ENCODE measurements at places on chromosomes 1 and 21. TPM values are rescaled to one million over a fixed set of nuclear protein-coding genes. Genes with fewer than 3 reads are reported as not detected.
A peak's percentile ranks its signal among the peaks of the same experiment; 100 is the strongest.

GRCh38 chr1:108089477-108089876 lies 110.7 kb downstream of the SLC25A24 start:
- DNase-seq = no peak

DNA sequence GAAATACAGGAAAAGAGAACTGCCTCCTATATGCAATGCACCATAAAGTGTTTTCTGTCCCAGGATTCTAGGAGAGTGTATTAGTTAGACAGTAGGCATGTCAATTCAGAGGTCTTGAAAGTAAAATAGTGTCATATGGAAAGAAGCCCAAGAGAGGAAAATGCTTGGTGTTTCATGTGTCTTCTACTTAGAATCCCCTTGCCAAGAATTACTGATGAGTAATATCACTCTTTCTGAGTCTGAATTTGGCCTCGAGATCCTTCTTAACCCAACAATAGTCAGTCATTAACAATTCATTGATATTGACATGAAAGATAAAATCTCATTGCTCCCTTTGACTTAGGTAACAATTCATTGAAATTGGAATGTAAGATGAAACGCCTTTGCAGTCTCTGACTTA lies 972.2 kb downstream of the TTLL7 start:
- no peak for DNase-seq

- DNase-seq = peak; percentile 94
Measured at GRCh38 chr1:150613061-150613920, 16.1 kb downstream of the ENSA start.

- peak; percentile 99 for DNase-seq
Measured at GRCh38 chr1:244322791-244323521, 128.8 kb downstream of the ADSS2 start.

GRCh38 chr1:197928849-197929336 lies 11.7 kb downstream of the LHX9 start:
- DNase-seq = no peak

Gene AMY1C
- not detected for total RNA-seq

Gene COL6A2
- 6.1 TPM for total RNA-seq

DNA sequence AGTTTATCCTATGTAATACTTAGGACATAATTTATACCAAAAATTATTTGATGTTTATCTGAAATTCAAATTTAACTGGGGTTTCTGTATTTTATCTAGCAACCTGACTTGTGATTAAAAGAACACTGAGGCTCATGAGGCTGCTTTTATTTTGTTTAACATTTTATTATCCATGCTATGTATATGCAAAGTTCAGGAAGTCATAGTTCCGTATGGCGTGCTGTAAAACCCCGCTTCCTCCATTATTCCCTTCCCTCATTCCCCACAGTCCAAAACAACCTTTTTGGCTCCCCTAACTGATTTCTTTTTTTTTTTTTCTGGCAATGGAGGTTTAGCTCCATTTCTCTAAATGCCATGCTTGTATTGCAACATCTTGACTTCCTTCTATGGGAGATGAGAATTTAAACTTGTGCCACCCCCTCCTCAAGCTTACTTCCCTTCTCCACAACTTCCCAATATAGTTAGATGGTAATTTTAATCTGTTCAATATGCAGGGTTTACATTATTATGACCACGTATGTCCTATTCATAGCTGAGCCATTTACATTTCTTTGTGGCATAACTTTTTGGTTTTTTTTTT lies 138.0 kb upstream of the DNAH14 start:
- DNase-seq = no peak

Gene PODN
- 2.0 TPM for total RNA-seq

- DNase-seq = no peak
Measured at GRCh38 chr1:94817712-94818111, 2.4 kb upstream of the SLC44A3 start.

DNA sequence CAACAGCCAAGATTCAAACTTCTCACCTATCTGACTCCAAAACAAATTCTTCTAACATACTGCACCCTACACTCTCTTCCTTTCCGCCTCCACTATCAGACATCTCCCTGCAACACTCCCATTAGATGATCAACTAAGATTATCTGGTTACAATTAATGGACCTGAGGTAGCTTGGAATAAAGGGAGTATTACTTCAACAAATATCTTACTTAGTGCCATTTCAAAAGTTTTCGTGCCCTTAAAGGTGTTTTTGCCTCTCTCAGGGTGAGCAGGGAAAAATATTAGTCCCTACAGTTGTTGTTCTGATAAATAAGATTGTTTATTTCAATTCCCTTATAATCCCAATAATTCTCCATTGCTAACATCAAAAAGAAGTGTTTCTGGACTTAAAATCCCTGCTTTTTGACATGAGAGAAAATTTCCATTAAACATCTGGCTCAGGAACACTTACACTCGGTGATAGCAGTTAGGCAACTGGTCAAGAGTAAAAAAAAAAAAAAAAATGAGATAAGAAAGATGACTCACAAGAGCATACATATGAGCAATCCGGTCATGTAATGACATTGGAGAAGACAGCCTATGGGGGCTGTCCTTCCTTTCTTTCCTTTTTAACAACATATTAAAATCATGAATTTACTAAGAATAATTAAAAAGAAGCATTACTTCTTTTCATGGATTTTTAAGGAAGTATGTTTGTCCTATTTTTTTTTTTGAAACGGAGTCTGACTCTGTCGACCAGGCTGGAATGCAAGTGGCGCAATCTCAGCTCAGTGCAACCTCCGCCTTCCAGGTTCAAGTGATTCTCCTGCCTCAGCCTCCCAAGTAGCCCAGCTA lies 7.6 kb downstream of the RSBN1 start:
- DNase-seq = peak; percentile 42

DNA sequence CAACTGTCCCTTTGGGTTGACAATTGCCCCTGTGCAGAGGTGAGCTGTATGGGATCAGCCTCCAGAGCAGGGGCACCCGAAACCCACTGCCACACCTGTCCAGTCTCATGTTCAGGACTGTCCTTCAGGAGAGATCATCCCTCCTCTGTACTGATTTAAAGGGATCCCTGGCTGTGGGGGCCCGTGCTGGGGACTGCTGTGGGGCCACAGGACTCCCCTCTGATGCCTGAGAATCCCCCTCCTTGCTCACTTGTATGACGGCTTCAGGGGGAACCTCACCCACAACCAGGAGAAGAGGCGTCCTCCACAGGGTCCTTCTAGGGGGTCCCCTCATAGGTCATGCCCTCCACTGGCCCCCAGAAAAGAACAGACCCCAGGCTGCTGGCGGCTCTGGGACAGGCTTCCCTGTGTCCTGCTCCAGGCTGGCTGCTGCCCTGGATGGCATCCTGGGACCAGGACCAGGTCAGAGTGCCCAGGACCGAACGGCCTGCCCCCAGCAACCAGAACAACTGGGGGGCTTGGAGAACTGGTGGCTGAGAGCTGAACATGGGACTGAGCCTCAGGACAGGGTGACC lies 77.5 kb upstream of the ACTRT2 start:
- no peak for DNase-seq

- no peak for DNase-seq
Measured at GRCh38 chr1:237239248-237239647, 197.3 kb downstream of the RYR2 start.

DNA sequence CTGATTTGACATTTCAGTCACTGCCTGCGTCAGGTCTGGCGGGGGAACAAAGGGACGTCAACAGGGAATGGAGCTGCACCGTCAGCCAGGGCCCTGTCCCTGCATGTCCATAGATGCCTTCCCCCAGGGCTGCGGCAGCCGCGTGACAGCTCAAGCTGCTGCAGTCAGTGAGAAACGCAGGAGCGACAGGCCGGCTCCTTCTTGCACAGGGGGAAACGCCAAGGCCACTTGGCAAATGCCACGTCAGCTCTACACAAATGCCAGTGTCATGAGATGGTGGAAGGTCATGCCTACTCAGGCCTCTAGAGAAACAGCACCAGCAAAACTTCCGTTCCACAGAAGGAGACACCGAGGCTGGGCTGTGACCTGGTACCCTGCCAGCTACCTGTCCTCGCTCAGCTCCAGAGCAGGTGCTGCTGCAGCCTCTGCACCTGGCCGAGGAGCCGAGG lies 37.7 kb downstream of the SYF2 start:
- DNase-seq = no peak

GRCh38 chr21:45457161-45457831 lies 52.3 kb downstream of the COL18A1 start:
- no peak for DNase-seq

DNA sequence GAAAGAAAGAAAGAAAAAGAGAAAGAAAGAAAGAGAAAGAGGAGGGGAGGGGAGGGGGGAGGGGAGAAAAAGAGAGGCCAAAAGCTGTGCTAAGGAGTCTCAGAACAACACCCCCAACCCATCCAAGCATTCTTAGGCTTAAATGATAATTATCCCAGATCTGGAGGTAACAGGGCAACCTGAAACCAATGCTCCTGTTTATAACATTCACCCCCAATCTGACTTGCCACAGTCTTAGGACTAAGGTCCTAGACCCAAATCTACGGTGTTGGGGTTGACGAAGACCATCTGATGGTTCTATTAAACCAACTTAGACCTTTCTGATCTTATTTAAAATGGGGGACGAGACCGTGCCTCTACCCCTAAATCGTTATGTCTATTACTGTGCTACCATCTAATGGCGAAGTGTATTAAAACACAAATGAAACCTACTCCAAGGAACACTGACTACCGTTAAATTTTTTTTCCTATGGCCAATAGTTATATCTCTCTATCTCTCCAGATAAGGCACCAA lies 119.3 kb upstream of the CDC42BPA start:
- DNase-seq = peak; percentile 84

- peak; percentile 89 for DNase-seq
Measured at GRCh38 chr1:66446261-66447001, 87.5 kb upstream of the SGIP1 start.

Gene ICOSLG
- total RNA-seq = 3.4 TPM

Gene SLC2A5
- not detected for total RNA-seq

GRCh38 chr1:228204958-228205357 lies 2.9 kb upstream of the OBSCN start:
- no peak for DNase-seq

- DNase-seq = no peak
Measured at GRCh38 chr1:212458817-212459216, 26.1 kb downstream of the NENF start.

DNA sequence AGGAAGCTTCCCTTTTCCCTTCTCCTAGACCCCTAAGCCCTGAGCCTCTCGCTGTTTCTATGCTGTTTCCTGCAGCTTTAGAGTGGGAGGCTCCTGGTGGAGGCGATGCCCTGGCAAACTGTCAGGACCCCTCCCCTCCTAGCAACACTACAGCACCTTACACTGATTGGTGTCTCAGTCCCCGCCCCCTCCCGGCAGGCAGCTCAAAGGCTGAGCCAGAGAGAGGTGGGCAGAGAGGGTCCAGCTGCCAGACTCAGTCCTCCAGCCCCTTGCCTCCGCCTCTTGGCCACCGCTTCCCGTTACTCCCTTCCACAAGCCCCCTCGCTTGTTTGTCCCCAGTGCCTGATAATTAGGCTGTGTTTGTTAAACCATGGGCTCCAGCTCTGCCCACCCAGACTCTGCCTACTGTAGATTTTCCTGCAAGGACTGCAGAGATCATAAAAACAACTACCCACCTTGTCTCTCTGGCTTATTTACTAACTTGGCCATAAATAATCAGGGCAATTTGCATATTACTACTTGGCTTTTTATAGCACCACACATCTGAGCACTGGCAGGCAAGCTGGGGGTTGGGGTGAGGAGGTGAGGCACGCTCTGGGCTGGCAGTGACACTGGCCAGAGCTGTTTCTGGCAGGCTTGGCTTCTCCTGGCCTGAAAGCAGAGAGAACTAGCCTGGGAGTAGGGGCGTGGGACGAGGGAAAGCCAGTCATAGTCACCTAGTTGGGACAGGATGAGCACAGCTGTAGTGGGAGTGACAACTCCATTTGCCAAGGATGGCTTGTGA lies 107.5 kb downstream of the CSMD2 start:
- no peak for DNase-seq

DNA sequence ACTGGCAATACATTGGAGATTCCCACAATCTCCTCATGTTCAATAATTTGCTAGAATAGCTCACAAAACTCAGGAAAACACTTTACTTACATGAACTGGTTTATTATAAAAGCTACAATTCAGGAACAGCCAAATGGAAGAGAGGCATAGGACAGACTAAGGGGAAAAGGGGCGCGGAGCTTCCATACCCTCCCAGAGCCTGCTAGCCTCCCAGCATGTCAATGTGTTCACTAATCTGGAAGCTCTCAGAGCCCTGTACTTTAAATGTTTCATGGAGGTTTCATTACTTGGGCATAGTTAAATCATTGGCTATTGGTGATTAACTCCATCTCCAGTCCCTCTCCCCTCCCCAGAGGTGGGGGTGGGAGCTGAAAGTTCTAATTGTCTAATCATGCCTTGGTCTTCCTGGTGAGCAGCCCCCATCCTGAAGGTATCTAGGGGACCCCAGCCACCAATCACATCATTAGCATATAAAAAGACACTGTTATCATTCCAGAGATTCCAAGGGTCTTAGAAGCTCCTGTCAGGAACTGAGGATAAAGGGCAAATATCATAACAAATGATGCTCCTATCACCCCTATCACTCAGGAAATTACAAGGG lies 10.9 kb upstream of the DMRTB1 start:
- DNase-seq = no peak

DNA sequence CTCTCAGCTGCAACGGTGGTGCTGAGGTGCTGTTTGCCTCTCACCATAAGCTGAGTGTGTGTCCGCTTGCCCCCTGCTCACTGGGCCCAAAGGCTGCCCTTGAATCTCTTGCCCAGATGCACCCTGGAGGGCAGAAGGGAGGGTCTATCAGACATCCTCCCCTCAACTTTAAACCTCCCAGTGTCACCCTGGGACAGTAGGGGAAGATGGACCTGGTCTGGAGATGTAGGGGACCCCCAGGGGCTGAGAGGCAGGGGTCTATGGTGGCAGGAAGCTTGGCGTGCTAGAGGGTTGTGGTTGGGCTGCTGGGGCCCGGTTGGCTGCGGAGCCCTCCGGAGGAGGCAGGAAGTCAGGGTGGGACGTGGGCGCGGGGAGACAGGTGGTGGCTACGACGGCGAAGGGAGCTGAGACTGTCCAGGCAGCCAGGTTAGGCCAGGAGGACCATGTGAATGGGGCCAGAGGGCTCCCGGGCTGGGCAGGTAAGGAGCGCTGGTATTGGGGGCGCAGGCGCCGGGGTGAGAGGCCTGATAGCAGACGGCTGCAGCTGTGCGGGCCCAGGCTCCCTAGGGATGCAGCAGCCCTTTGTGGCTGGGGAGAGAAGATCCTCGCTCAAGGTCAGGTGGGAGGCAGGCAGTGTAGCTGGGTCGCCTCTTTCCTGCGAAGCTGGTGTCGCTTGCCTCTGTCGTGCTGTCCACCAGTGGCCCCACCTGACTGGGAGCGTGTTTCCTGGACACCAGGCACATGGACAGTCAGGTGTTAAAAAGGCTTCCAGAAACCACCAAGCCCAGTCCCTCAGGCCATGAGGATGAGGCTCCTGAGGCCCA lies at the start of gene LCK:
LCK (plus strand) TSS at position 373 of the 824 bp plus-strand sequence. CDS start 23,065 bp downstream, outside the sequence.
- DNase-seq = no peak

- peak; percentile 96 for DNase-seq
Measured at GRCh38 chr1:186535388-186536133, 74.6 kb upstream of the PDC start.

Gene ASPM
- total RNA-seq = 55.1 TPM

Gene MX1
- total RNA-seq = 4.3 TPM

GRCh38 chr1:43900386-43900785 lies 33.2 kb upstream of the ARTN start:
- DNase-seq = no peak

DNA sequence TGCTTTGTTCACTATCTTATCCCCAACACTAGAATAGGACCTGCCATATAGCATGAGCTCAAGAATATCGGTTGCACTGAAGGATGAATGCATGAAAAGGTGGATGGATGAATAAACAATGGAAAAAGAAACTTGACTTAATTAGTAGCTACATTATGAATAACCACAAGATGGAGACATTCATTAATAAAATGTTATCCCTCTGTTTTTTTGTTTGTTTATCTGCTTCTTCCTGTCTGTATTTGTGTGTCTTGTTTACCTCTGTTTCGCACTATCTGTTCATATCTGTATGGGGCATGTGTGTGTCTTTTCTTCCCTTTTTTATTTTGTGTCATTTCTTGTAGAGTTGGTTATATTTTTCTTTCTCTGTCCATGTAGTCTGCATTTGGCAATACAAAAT lies 1.1 kb upstream of the OR14I1 start:
- DNase-seq = no peak

All from endothelial cell of umbilical vein (primary cell).